ENCODE measurements at places on chromosomes 16 and 17.

DNA sequence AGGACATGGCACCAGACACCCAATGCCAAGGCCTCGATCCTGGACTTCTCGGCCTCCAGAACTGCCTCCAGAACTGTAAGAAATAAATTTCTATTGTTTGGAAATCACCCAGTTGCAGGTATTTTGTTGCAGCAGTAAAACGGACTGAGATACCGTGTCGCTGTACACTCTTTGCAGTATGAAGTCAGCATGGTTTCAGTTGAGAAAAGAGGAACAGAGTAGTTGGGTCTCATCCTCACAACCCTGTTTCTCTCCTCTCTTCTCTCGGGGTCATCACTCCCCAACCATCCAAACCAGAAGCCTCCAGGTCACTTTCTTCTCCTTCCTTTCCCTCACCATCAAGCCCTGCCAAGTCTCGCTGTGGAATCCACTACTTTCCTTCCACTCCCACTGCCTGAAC is 77.8 kb downstream of the ADCY9 start:
- no peak for DNase-seq

- no peak for DNase-seq
These were observed 53.3 kb downstream of the USP22 start for GRCh38 chr17:20989481-20989880.

- no peak for DNase-seq
These were observed 8.4 kb downstream of the GLOD4 start for GRCh38 chr17:773467-774312.

GRCh38 chr16:55329791-55330428 is 5.9 kb downstream of the IRX6 start:
- DNase-seq = no peak

DNA sequence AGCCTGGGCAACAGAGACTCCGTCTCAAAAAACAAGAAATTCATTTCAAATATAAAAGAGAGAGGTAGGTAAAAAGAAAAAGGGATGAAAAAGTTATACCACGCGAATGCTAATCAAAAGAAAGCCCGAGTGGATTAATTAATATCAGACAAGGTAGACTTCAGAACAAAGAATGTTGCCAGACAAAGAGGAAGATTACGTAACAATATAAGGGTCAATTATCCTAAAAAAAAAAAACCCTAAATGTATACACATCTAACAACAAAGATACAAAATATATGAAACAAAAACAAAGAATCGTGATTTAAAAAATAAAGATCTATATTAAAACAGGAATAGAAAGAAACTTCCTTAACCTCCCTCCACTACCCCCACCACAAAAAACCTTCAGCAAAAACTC is 44.1 kb downstream of the CCDC57 start:
- no peak for DNase-seq

- DNase-seq = no peak
These were observed 44.4 kb upstream of the ATP2A3 start for GRCh38 chr17:4008441-4009185.

DNA sequence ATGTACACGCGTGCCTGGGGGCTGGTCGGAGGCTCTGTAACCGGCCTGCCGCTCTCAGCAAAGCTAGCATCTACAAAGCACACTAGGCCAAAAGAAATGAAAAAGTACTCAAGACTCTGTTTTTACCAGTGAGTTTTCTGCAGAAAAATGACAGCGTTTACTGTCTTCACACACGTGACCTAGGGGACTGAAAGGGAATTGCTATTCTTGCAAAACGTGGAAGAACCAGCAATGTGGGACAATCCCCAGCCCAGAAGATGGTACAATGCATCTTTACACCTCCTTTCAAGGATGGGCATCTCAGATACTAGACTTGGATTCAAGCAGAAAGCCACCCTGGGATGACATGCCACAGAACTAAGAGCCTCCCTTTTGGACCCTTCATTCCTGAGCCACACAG is 41.5 kb downstream of the NDEL1 start:
- DNase-seq = no peak

GRCh38 chr16:14399378-14400284 is 230.4 kb downstream of the PARN start:
- DNase-seq = no peak

- peak; percentile 30 for DNase-seq
These were observed 12.6 kb downstream of the SAP30BP start for GRCh38 chr17:75679706-75680211.

GRCh38 chr16:56686758-56687157 is 4.5 kb downstream of the MT1X start:
- no peak for DNase-seq

- no peak for DNase-seq
These were observed 479.3 kb downstream of the HS3ST3B1 start for GRCh38 chr17:14780097-14780651.

GRCh38 chr16:17469011-17469740 is 1.6 kb downstream of the XYLT1 start:
- DNase-seq = no peak

DNA sequence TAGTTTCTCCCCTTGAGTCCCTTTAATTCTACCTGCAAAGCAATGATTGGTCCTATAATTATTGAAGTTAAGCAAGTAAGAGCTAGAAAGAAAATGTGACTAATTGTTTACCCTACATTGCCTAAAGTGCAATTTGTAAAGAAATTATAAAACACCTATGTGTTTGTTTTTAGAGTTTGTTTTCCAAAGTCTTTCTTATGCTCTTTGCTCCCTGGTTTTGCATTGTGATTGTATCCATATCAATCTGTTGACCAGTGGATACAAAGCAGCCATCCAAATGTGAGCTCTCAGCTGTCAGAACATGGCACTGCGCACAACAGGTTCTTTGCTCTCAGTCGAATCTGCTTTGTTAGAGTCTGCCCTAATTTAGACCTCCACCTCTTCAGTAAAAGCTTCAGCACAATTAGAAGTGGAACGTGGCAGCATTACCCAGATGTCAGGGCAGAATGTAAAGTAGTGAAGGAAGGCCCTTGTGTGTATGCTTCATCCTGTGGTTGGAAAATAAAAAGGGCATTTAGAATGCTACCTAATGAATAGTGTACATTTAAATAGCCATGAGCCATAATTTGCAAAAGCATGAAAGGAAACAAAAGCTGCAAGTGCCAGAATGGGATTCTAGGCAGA is 70.5 kb downstream of the AATF start:
- DNase-seq = no peak

GRCh38 chr16:30748634-30749445 is 615 bp downstream of the PHKG2 start:
- DNase-seq = no peak

GRCh38 chr17:17355426-17355825 is 52.3 kb downstream of the NT5M start:
- DNase-seq = no peak

- DNase-seq = no peak
These were observed 200.4 kb downstream of the IRF8 start for GRCh38 chr16:86099326-86099725.

- no peak for DNase-seq
These were observed 34.9 kb downstream of the WSCD1 start for GRCh38 chr17:6104956-6105648.

DNA sequence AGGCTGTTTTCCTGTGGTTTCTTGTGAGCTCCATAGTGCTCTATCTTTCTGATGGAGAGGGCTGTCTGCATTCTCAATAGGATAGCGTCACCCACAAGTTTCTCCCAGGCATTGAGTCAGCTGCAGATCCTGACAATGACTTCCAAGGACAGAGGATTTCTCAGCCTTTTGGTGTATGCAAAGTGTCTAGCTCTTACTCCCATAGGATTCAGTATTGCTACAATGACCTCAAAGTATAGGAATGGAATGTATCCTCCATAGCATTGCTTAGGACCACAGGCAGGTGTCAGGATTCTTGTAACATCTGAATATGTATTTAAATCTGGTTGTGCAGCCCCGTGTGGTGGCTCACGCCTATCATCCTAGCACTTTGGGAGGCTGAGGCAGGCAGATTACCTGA is 32.3 kb downstream of the SMIM36 start:
- no peak for DNase-seq

DNA sequence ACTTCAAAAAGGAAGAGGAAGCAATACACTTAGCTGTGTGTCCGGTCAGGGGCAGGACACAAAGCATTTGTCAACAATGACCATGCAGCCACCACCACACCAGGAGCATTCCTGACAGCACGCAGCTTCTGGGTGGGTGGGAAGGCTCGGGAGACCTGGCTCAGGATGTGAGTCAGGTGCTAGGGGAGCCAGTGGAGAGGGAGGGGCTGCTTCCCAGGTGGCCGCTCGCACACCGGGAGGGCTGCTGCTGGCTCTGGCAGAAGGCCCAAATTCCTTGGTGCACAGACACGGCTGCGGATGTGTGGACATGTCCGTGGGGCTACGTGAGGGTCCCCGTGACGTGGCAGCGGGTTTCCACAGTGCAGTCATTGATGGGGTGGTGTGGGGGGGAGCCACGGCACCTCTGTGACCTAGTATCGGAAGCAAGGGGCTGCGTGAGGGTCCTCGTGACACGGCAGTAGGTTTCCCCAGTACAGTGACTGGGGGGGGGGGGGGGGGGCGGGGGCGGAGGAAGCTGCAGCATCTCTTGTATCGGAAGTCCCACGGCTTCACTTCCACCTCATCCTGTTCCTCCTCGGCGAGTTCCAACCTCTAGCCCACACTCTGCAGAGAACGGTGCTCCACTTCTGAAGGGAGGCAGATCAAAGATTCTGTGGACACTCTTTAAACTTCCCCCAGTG is 112.8 kb downstream of the ZNF778 start:
- no peak for DNase-seq

DNA sequence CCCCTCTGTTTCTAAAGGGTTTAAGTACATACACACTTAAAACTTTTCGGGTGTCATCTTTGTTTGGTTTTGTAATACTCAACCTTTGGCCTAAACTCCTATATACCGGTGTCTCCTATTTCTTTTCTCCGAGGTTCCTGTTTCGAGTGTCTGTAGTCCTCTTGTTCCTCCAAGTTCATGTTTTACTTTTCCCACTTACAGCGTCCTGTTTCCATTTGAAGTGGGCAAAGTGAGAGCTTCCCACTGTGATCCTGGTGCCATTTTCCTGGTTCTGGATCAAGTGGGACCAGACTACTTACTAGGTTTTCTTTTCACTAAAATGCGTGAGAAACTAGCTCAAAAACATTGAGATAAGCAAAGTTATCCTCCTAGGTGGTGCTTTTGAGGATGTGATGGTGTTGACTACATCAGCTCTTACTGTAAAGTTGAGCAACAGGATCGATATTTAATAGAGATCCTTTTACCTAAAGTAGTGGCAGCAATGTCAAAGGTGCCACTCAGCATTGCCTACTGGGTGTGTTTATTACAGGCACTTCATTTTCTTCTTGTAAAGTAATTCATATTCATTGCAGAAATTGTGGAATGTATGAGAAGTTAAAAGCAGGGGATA is 1.3 kb downstream of the PSMD3 start:
- DNase-seq = no peak

GRCh38 chr17:79749156-79749815 is 18.5 kb downstream of the ENPP7 start:
- DNase-seq = no peak

- DNase-seq = no peak
These were observed 821 bp downstream of the SOCS7 start for GRCh38 chr17:38352245-38353085.

DNA sequence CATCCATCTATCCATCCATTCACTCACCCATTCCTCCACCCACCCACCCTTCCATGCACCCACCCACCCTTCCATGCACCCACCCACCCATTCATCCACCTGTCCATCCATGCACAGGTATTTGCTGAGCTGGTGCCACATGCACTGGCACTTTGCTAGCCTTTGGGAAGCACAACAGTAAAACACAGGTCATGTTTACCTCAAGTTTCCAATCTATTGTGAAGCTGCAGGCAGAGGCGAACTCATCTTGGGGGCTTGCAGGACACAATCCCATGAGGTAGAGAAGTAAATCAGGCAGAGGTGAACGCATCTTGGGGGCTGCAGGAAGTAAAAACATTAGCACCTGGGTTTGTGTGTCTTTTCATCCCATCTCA is 35.6 kb upstream of the CBFA2T3 start:
- no peak for DNase-seq
